ENCODE measurements at places on chromosomes 7 and 10.

DNA sequence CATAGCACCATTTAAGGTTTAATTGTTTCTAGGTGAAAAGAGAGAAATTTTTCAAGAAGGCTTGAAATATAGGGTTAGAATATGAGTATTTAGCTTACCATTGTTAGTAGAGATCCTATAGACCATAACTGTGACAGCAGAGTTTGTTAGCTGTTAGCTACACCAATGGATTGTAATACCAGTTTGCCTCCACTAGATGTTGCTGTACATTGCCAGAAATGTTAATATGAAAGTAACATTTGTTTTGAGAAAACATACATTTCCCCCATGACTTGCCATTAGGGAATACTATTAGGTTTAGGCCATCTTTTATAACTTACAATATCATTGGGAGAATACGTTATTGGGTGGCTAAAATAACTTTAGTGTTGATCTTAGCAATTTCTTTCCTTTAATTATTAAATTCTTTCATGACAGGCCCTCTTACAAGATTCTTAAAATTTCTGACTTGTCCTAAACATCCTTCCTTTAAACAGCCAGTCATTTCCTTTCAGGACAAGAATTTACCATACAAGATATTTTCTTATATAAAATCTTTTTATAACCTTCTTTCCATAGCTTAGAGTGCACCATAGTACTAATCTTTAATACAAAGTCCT lies 39.5 kb downstream of the ZNF117 start:
- no peak for DNase-seq

DNA sequence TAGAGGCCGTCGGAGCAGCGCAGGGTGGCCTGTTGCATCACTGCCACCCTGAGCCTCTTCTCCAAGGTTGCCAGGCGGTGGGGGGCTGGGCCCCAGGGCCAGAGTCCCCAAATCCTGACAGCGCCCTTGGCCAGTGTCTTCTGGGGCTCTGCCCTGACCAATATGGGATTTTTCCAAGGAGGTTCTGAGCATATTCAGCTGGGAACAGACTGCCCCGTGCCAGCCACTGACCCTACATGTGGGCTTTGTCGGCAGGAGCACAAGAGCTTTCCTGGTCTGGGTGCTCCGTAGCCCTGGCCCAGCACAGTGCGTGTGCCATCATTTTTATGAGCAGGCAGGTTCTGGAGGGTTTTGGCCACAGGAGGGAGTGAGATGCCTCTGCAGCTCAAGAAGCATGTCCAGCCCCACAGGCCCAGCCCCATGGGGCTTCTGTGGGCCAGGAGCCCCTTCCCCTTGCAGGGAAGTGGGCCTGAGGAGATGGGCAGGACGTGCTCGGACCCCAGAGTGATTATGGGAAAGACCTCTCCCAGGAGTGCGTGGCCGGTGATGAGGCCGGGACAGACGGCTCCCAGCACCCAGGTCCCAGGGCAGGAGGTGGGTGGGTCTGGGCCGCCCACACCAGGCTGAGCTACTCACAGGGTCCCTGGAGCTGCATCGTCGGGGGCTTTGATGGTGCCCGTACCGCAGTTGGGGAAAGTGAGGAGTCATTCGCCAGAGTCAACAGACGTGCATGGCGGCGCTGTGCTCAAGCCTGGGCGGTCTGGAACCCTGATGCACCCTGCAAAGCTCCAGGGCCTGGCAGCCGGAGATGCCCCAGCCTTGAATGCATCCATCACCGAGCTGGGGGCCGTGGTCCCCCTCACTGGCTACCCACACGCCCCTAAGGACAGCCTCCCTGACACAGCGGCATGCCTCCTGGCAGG lies 66.6 kb downstream of the PWWP2B start:
- no peak for DNase-seq

- no peak for DNase-seq
These were observed 44.2 kb downstream of the BPGM start for GRCh38 chr7:134690614-134691504.

DNA sequence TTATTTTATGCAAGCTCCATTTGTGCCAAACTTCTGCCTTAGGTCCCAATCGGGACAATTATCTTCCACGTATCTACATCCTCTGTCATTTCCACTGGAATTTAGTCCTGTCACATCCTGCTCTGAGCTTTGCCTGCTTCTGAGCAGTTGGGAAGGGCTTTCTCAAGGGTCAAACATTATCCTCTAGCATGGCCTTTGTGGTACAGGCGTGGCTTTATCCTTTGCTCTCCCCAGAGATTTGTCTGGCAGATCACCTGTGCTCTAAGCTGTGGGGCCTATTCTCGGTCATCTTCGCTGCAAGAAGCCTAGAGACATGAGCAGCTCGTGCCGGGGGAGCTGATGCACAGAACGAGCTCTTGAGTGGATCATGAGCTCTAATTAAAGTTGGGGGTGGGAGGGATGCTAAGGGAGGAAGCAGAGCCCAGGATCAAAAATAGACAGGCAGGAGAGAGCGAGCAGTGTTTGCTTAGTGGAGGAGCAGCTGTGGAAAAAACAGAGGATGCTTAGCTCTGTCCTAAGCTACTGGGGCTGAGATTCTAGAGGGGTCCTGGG lies 19.8 kb upstream of the TMEM273 start:
- no peak for DNase-seq

DNA sequence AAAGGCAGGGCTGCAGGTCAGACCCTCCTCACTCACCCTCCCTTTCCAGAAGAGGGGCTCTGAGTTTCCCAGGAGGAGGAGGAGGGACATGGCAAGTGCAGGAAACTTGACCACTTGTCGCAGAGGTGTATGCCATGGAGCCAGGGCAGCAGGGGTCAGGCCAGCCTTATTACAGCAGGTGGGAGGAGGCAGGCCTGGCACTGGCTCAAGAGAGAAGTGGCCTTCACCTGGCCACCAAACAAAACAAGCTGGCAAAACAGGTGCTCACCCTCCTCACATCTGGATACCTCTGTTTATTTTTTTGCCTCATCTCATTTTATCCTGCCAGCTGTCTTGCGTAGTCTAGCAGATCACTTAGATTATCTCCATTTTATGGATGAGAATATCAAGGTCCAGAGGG lies 12.5 kb downstream of the COL13A1 start:
- DNase-seq, result no peak

- DNase-seq, result no peak
These were observed 244.6 kb downstream of the BUB3 start for GRCh38 chr10:123398756-123399155.

DNA sequence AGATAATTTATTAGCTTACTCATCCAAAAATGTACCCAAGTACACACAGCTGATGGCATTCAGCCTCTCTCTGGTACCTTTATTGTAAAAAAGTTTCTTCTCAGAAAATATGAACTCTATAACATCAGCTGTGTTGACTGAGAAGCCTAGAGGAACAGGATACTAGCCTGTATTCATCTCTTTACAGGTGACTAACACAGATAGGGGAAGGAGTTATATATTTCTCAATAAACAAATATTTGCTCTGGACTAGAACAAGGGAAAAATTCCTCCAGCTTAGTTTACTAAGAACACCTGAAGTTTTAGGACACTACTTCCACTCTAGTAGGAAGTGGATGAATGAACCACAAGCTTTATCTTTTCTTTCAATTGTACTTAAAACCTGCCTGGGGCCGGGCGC lies 67.8 kb downstream of the ZNF248 start:
- no peak for DNase-seq

- peak; percentile 22 for DNase-seq
These were observed 160.9 kb downstream of the SDK1 start for GRCh38 chr7:3461923-3462322.

DNA sequence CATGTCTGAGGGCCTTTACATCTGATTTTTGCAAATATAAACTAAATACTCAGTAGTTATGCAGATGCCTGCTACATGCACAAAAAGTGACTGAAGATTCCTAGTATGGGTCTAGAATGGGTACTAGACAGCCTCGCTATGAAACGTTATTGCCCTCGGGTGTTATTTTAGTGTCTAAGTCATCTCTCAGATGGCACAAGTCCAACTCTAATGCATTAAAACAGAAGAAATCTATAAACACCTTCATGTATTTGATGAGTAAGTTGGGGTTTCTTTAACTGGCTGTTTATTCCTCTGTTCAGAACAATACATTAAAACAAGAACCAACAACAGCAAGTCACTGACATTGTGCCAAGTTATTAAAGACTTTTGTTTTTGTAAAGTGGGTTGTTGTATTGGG lies 41.6 kb downstream of the TEX36 start:
- no peak for DNase-seq

DNA sequence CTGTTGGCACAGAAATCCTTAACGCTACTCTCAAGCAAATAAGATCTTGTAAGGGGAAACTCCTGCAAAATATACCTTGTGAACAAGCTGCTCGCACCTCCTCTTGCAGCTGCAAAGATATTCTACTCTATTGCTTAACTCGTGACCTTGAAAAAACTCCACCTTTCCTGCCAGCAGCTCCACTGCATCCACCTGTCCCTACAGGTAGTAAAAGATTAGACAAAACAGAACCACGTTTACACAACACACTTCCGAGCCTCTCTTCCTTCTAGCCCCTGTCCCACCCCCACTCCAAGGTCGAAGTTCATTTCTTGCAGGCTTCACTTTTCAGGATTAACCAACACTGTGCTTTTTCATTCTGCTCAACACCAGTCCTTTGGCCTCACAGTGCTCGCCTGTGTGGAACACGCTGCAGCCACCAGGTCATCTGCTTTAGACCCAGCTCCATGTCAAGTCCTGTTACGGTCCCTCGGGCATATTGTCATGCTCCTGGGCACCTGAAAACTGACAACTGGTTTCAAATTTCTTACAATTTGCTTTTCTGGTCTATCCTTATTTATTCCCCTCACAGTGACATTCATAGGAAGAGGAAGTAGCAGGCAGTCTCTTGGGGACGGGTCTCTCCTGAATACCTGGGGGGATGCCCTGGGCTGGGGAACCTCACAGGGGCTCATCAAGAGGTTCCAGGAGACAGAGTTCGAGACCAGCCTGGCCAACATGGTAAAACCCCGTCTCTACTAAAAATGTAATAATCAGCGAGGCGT lies 165.8 kb upstream of the KLF14 start:
- DNase-seq, result no peak

DNA sequence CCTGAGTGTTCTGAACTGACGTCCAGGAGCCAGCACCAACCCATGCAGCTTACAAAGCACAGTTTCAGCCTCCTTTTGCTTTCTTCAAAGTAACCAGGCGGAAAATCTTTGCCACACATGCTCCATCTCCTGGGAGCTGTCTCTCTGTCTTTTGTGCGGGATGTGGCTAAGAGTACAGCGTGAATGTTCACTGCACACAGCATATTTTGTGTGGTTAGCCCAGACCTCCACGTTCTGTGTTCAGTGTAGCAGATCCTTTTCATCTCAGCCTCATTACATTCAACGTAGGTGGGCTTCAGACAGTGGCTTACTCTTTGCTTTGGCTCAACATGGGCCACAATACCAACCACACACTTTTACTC lies 200.8 kb downstream of the TNS3 start:
- no peak for DNase-seq

GRCh38 chr7:139355320-139355719 lies 4.4 kb upstream of the LUC7L2 start:
- DNase-seq, result no peak

DNA sequence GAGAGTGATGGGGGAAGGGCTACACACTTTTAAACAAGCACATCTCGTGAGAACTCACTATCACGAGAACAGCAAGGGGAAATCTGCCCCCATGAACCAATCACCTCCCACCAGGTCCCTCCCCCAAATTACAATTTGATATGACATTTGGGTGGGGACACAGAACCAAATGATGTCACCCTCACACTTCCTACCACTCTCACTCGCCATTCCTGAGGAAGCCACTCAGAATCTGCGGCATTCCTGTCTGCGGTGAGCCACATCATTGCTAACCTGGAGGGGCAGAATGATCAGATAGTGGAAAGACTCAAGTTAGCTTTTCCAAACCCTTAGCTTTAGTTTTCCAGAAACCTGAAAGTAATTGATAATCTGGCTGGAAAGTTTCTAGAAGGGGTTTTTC lies 66.9 kb downstream of the MYO3A start:
- no peak for DNase-seq

DNA sequence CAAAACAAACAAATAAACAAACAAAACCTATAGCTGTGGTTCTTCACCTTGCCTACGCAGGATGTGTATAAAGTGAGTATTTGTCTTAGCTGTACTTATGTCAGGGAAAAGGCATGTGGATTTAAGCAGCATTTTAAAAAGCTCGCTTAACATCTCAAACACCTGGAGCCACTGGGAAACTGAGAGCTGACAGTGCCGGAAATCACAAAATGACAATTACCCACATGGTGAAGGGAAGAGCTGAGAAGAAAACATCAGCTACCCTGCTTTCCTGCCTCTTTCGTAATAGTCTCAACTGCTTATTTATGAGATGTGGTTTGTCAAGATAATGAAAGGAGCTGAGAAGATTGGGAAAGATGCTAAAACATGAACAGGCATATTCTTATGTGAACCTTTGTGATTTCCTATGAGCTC lies 31.1 kb upstream of the MSMB start:
- no peak for DNase-seq

GRCh38 chr10:44761076-44761475 lies 150.1 kb upstream of the TMEM72 start:
- DNase-seq, result no peak

DNA sequence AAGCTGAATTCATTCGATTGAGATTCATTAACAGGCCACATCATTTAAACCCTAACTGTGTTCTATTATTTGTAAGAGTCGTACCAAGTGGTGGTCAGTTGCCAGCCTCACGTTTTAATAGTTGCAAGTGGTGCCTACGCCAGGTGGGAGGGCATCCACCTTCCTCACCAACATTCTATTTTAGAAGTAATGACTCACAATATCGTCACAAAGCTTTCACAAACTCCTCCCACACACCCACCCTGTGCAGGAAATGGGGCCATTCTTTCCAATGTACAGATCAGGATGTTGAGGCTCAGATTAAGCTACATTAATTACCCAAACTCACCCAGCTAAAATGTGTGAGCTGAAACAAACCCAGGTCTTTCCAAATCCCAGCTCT lies 77.3 kb upstream of the SAMD8 start:
- no peak for DNase-seq

- DNase-seq, result no peak
These were observed 7.8 kb downstream of the ELMO1 start for GRCh38 chr7:37440738-37441385.

DNA sequence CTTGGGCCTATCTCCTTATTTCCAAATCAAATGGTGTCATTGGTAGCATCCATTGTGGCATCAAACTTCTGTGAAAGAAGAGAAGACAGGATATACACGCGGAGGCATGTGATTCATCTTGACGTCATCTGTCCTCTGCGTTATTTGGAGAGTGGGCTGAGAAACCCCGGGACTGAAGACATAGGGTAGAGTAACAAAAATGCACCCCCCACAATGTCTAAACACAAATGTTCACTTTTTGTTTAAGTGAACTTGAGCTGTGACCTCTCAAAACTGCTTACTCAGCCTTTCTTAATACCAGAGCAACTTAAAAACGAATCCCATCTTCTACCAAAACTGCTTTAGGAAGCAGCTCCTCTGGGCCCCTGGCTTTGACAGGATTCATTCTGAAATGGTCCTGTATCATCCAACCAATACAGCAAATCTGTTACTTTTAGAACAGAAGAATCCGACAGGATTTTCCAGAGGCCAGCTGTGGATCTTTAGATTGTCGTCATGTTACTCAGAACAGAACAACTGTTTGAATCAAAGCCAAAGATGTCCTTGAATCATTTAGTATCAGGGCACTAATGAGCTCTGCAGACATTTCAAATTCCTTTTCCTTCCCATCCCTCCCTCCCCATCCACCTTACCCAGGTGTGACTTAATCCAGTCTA lies 438.1 kb downstream of the SUGCT start:
- no peak for DNase-seq

GRCh38 chr10:128892005-128892404 lies 575.0 kb upstream of the MGMT start:
- DNase-seq, result no peak
